ENCODE measurements at places on chromosomes 2 and 18. TPM values are rescaled to one million over a fixed set of nuclear protein-coding genes. Genes with fewer than 3 reads are reported as not detected.
A peak's percentile ranks its signal among the peaks of the same experiment; 100 is the strongest.

DNA sequence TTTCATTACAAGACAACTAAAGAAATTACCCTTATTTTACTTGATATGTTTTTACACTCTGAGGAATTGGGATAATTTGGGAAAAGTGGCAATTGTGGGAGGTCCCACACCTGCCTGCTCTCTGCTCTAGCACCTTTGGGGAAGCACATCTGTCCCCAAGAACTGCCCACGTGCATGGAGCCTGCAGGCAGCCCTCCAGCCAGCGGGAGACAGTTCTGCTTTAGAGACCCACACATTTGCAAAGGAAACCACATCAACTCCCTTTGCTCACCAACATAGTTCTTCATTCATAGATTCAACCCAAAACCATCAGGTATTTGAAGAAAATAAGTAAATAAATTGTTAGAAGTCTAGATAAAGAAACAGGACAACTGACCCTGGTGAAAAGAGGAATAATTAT, 239.9 kb upstream of the ID2 start:
- no peak overlapping the region for H3K27ac ChIP-seq
- no peaks in the 10 kb centered on the region for H3K4me1 ChIP-seq
- DNase-seq = no peak

DNA sequence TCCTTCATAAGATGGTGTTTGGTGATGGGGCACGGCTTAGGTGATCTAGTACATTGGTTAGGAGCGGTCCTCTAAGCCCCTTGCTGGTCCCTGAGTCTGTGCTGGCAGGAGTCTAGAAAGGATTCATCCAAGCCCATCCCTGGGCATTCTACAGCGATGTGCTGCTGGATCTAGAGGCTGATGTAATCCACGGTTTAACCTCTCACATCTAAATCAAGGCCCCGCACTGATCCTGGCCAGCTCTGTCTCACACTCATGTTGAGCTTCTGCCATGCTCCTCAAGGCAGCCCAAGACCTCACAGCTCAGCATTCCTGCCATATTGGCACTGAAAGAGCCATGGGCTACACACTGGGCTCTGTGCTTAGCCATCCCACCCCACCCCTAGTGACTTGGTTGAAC, 664.8 kb downstream of the STK39 start:
- no peak overlapping the region for H3K27ac ChIP-seq
- no peak for DNase-seq
- H3K4me1 ChIP-seq = no peaks in the 10 kb centered on the region

- no peaks in the 10 kb centered on the region for H3K4me1 ChIP-seq
- no peak overlapping the region for H3K4me3 ChIP-seq
- no peak overlapping the region for H3K27ac ChIP-seq
- DNase-seq = no peak
These were observed 178.7 kb downstream of the NCKAP5 start for GRCh38 chr2:133389569-133389968.

DNA sequence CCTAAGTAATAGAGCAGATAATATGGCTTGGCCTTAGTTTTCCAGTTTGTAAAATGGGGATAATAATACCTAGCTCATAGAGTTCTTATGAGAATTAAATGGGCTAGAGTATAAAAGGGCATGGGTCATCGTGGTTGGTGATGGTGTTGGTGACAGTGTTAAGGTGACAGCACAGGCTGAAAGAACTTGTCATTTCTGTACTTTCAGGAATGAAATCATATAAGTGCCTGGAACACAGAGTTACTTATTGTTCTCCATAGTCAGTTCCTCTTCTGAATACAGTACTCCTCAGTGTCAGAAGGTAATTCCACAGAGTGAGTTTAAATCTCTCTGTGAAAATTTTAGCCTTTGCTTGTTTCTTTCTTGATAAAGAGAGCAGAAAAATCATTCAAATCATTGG, 42.4 kb downstream of the KIF5C start:
- H3K4me1 ChIP-seq = no peaks in the 10 kb centered on the region
- DNase-seq = no peak
- H3K27ac ChIP-seq = no peak overlapping the region

DNA sequence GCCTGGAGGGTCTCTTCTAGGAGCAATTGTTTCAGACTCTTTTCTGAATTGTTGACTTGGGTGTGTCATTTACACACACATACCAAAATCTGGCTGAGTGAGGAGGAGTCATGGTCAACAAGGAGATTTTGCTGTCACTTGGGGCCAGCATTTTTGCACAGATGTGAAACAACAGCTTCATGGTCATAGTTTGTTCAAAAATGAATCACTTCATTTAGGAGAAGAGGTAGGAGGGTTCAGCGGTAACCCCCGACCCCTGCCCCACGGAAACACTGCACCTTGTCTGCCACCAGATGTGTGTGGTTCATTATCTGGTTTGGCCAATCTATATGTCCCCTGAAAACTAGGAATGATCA, 42.2 kb downstream of the LBH start:
- no peaks in the 10 kb centered on the region for H3K36me3 ChIP-seq
- H3K27ac ChIP-seq = no peak overlapping the region
- H3K4me1 ChIP-seq = peaks cover 36% of the 10 kb centered on the region
- no peaks in the 10 kb centered on the region for H3K27me3 ChIP-seq
- no peak overlapping the region for H3K4me3 ChIP-seq

DNA sequence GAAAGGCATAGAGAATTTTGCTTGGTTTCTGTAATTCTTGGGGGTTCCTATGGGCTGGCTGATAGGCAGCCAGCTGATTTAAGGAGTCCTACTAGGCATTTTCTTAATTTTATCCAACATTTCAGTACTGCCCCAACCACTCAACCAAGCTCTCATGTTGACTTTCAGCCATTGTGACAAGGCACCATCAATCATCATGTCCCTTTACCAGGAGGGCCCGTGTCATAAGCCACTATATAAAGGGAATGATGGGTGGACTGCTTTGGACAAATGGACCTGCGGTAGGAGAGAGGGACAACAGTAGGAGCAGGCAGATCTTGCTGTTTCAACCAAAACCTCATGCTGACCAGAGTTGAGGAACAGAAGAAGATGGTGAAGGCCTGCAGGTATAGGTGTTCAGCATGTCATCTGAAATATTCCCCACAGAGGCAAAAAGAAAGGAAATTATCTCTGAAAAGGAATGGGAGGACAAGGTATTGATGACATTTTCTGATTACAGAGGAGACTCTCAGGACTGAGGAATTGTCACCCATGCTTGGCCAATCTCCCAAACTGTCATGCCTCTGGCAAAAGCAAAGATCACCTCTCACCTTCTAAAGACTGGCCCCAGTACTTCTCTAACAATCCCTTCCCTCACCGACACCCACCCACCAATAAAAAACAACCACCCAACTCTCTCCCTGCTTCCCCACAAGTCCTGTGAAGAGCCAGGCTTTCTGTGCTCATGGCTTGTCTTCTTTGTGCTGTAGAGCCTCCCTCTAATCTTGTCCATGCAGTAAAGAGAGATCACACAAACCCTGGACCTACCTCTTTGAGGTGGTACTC, 10.9 kb upstream of the TNP1 start:
- no peak overlapping the region for H3K4me3 ChIP-seq
- no peak overlapping the region for H3K27ac ChIP-seq
- DNase-seq = no peak
- no peaks in the 10 kb centered on the region for H3K27me3 ChIP-seq
- no peaks in the 10 kb centered on the region for H3K4me1 ChIP-seq

DNA sequence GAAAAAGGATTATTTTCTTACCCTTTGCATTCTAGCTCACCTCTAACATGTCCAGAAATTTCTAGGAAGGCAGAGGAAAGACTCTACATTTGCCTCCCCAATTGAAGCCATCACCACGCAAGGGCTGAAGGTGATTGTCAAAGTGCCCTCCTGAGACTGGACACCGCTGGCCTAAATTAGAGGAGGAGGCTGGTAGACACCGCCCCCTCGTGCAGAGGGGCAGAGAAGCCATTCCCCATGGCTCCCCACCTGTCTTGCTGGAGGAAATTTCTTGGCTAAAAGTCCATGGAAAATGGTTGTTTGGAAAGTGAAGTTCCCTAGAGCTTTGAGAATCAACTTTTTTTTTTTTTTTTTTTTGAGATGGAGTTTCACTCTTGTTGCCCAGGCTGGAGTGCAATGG, 31.3 kb upstream of the CREB1 start:
- no peak overlapping the region for H3K4me3 ChIP-seq
- H3K36me3 ChIP-seq = no peaks in the 10 kb centered on the region
- H3K27ac ChIP-seq = no peak overlapping the region
- H3K4me1 ChIP-seq = no peaks in the 10 kb centered on the region
- DNase-seq = no peak

DNA sequence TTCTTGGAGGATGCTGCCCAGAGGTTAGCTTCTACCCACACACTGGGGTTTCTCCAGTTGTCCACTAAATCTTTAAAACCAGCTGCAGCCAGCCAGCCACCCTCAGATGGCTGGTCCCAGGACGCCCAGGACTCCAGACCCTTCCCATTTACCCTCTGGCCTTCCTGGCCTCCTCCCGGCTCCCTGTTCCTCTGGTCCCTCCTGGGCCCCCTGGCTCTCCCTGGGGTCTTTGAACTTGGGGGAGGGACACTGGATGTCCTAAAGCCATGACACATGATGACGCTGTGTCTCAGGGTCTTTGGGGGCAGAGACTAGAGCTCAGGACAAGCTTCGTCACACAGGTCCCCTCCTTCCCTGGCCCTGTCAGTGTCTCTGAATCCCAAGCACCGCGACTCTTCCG, 201.1 kb upstream of the HDAC4 start:
- no peak for DNase-seq
- H3K4me3 ChIP-seq = no peak overlapping the region
- no peak overlapping the region for H3K27ac ChIP-seq
- no peaks in the 10 kb centered on the region for H3K27me3 ChIP-seq
- no peaks in the 10 kb centered on the region for H3K36me3 ChIP-seq

GRCh38 chr2:220276741-220277444, 649.5 kb downstream of the SLC4A3 start:
- H3K4me1 ChIP-seq = no peaks in the 10 kb centered on the region
- H3K27ac ChIP-seq = no peak overlapping the region
- H3K4me3 ChIP-seq = no peak overlapping the region
- H3K36me3 ChIP-seq = no peaks in the 10 kb centered on the region
- H3K27me3 ChIP-seq = no peaks in the 10 kb centered on the region
- DNase-seq = no peak

GRCh38 chr2:193627187-193627926, 1432.6 kb upstream of the TMEFF2 start:
- H3K36me3 ChIP-seq = no peaks in the 10 kb centered on the region
- H3K27ac ChIP-seq = peak overlapping the region; percentile 57
- peak; percentile 71 for DNase-seq
- H3K4me3 ChIP-seq = no peak overlapping the region
- H3K4me1 ChIP-seq = no peaks in the 10 kb centered on the region

DNA sequence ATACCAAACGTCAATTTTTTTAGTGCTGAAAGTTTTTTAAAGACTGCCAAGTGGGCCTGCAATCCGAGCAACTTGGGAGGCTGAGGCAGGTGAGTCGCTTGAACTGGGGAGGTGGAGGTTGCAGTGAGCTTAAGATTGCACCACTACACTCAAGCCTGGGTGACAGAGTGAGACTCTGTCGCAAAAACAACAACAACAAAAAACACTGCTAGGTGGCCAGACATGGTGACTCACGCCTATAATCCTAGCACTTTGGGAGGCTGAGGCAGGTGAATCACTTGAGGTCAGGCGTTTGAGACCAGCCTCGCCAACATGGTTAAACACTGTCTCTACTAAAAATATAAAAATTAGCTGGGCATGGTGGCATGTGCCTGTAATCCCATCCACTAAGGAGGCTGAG, 202.8 kb upstream of the COPS8 start:
- peaks cover under 1% of the 10 kb centered on the region for H3K4me1 ChIP-seq
- H3K27ac ChIP-seq = no peak overlapping the region
- DNase-seq = no peak
- H3K27me3 ChIP-seq = no peaks in the 10 kb centered on the region
- no peak overlapping the region for H3K4me3 ChIP-seq

DNA sequence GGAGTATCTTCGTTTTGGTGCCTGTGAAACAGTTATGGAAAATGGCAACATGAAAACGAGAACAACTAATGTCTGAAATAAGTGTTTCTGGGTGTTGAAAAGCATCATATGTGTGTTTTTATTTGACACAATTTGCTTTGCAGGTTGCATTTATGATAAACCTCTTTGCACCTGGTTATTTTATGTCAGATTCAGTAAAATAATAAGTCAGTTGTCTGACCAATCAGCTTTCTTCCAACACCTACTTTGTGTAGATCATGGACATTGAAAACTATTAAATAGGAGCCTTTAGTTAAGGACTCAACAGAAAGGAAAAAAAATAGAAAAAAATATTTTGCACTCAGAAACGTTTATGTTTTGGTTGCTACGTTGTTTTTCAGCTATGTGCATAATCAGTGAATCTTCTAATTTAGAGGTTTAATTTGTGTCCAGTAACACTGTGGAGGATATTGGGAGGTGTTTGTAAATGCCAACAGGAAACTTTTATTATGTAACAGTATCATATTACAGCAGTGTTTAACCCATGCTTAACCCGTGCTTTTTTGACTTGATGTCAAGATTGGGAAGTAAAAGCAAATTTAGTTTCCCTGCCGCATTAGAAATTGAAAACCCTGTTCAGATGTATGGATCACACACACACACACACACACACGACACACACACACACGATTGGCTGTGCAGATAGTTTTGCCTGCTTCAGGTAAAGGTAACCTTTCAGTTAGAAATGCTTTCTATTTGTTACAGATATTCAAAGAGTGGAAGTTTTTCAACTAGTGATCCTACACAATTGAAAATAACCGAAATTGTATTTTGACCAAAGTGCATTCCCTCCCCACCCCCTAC, 2.6 kb downstream of the PKP4 start:
- H3K4me3 ChIP-seq = no peak overlapping the region
- no peak overlapping the region for H3K27ac ChIP-seq
- DNase-seq = no peak
- no peaks in the 10 kb centered on the region for H3K4me1 ChIP-seq
- H3K27me3 ChIP-seq = no peaks in the 10 kb centered on the region

DNA sequence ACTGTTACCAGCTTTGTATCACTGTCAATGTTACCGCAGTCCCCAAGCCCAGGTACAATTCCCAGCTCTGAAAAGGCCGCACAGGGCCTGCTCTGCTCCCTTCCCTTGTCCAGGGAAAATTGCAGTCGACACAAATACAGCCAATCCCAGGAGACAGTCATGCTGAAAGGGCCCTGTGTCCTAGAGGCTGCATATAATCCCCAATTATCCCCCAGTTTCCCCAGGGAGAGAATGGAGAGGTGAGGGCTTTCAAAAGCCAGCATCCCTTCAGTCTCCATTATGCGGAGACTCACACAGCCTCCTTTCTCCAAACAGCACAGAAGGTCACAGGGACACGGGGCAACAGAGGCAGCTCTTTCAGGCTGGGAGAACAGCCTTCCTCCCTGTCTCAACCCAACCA, 17.1 kb upstream of the CTIF start:
- H3K4me3 ChIP-seq = no peak overlapping the region
- H3K4me1 ChIP-seq = no peaks in the 10 kb centered on the region
- H3K36me3 ChIP-seq = no peaks in the 10 kb centered on the region
- H3K27me3 ChIP-seq = no peaks in the 10 kb centered on the region
- H3K27ac ChIP-seq = no peak overlapping the region
- DNase-seq = no peak

GRCh38 chr2:96927405-96928171, 57.7 kb upstream of the SEMA4C start:
- DNase-seq = no peak
- H3K27me3 ChIP-seq = no peaks in the 10 kb centered on the region
- H3K4me1 ChIP-seq = no peaks in the 10 kb centered on the region
- no peaks in the 10 kb centered on the region for H3K36me3 ChIP-seq

GRCh38 chr18:74828200-74828599, 230.5 kb downstream of the ZNF407 start:
- no peak overlapping the region for H3K4me3 ChIP-seq
- H3K4me1 ChIP-seq = no peaks in the 10 kb centered on the region
- no peaks in the 10 kb centered on the region for H3K27me3 ChIP-seq

The ARHGEF4 gene
- total RNA-seq = 1.5 TPM

The ACMSD gene
- total RNA-seq = 1.2 TPM

The B3GNT7 gene
- total RNA-seq = 154 TPM

The SRD5A2 gene
- total RNA-seq = not detected

The PLEKHM3 gene
- 22.3 TPM for total RNA-seq

The KCNS3 gene
- total RNA-seq = 14.0 TPM

The BCL11A gene
- total RNA-seq = 79.0 TPM

The PROC gene
- 1.6 TPM for total RNA-seq

The ZNF532 gene
- total RNA-seq = 3.9 TPM
